ENCODE measurements at places on chromosomes 11 and 22.

- no peak for DNase-seq
Observed at GRCh38 chr22:19689408-19689807, 24.9 kb upstream of the SEPTIN5 start.

GRCh38 chr22:28075358-28075981, 156.4 kb upstream of the PITPNB start:
- DNase-seq: peak; percentile 92

DNA sequence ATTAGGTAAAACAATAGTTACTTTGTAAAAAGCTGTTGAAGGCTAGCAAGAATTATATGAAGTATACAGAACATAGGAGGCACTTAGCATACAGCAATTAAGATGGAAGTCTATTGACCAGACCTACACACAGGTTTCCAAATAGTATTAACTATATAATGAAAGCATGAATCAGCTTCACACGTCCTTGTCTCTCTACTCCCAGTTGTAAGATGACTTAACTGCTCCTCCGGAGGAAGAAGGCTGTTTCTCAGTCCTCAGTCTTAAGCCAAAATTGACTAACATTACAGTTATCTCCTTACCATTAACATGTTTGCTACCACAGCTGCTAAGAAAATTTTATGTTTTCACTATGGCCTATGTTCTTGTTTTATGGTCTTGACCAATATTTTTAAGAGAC, 24.7 kb downstream of the SIK3 start:
- no peak for DNase-seq

DNA sequence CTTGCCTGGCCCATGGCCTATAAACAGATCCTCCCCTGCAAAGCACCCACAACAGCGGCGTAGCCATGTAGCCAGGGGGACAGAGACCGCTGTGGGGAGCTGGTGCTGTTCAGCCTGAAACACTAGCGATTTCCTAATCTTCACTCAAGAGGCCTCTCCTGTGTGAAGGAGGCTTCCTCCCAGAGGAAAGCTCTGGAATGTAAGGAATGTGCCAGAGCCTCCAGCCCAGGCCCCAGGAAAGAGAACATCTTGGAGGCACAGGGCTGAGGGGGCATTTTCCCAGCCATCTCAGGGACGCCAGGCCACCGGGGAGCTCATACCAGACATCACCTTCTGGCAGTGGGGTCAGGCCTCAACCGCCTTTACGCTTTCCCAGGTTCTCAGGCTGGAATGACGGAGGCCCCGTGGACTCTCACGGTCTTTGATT, 24.0 kb downstream of the MIAT start:
- peak; percentile 88 for DNase-seq

DNA sequence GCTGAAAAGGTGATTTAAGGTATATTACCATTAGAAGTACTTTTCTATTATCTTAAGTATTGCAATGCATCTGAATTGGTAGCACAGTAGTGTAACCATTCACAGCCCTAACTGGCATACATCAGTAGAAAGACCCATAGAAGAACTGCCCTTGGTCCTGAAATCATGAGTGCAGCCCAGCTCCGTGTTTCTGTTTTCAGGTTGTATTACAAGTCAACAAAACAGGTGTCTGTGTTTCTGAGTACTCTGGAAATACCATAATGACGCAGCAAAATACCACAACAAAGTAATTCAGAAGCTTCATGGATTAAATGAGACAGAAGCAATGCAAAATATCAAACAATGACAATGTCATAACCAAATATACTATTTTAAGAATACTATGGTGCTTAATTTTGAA, 226.3 kb downstream of the OPCML start:
- DNase-seq: no peak

DNA sequence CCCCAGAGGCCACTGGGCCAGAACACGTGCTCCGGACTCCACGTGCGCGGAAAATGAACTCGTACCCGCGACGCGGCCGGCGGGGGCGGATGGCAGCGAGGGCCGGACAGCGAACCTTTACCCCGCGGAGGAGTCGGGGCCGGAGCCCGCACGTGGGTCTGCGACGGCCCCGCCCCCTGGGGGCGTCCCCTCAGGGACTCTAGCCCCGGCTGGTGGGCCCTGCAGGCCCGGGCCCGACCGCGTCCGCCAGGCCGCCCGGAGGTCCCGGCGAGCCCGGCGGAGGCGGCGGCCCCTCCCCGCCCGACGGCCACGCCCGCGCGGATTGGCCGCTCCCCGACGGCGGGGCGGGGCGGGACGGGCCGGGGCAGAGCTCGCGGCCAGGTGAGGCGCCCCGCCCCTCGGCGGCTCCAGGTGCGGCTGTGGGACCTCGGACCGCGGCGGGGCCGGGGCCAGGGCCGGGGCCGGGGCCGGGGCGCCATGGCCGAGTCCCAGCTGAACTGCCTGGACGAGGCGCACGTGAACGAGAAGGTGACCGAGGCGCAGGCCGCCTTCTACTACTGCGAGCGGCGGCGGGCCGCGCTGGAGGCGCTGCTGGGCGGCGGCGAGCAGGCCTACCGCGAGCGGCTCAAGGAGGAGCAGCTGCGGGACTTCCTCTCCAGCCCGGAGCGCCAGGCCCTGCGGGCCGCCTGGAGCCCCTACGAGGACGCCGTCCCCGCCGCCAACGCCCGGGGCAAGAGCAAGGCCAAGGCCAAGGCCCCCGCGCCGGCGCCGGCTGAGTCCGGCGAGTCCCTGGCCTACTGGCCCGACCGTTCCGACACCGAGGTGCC, at the start of gene FAM83F:
Gene FAM83F (plus strand): TSS at position 389 of the 827 bp plus-strand sequence. CDS start 89 bp downstream, at position 478.
- DNase-seq: no peak

GRCh38 chr22:37260901-37261336, 16.9 kb upstream of the RAC2 start:
- DNase-seq: peak; percentile 49

DNA sequence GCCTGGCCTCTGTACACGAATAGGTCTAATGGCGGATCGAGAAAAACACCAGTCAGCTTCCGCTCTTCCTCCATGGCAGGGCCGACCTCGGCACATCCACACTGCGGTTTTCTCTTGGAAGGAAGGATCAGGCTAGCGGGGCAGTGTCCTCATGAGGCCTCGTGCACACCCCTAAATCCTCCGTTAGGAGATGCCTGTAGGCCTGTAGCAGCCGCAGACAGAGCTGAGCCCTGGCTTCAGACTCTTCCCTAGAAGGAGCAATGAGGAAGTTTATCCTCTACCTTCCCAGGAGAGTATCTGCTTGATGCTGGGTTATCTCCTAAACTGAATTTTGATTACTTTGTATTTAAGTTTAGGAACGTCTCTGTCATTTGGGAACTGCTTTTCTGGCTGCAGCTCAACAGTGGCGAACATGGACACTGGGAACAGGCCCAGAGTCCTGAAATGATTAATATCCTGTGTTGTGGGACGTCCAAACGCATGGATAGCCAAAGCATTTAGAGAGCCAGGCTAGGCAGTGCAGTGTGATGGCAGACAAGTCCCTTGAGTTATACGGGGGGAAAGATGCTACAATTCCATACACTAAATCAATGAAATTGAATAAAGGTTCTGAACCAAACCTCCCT, 16.5 kb upstream of the BMAL1 start:
- DNase-seq: peak; percentile 35

DNA sequence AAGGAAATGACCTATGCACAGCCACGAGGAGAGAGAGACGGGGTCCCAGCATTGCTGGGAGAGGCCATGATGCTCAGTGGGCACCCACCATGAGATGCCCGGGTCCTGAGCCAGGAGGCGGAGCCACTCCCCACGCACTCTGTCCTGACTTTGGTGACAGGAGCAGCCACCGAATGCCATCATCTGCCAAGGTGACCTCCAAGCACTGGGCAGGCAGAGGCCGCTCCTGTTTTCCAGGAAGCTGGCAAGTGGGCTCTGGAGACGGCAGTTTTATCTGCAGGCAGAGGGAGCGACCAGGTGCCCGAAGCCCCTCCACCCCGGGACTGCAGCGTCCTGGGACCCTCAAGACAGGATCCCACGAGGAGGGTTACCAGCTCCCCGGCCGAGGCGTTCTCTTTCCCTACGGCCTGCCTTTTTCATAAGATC, 453.9 kb downstream of the BRD1 start:
- DNase-seq: no peak

DNA sequence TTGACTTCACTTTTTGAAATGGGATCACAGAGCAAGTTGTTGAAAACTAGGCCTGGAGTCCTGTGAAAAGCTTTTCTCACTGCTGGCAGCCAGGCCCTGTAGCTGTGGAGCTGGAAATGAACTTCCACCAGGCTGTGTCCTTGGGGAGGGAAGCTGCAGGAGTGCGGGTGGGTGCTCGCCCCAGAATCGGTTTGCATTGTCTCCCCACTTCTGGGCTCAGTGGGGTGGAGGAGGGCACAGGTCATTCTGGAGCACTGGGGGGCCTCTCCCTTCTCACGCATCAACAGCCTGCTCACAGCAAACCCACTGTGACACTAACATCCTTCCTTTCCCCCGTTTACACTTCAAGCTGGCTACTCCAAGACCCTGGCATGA, 15.2 kb downstream of the GLB1L2 start:
- DNase-seq: no peak

DNA sequence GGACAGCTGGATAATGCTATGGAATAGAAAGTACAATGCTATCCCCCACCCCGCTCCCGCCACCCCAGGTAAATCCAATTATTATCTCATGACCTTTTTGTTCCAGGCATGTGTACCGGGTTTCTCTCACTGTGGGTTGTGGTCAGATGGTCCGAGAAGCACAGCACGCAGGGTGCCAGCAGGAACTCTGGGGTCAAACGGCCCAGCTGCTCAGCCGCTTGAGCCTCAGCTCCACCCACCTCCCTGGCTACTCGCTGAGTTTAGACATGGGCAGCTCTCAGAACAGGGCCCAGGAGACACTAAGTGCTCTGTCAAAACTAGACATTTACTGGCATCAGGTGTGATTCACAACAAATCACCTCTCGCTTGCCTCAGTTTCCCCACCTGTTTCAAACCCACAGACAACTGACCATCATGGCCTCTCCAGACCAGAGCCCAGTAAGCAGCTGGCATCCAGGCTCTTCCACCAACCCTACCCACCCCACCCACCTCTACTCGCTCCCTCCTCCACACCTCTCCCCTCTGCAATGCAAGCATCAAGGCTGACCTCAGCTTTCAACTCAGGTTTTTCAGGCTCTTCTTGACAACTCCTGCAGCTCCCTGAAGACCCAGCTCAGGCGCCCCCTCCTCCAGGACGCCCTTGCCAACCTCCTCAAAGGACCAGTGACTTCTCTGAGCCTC, 13.0 kb upstream of the MFNG start:
- no peak for DNase-seq

- DNase-seq: peak; percentile 76
Observed at GRCh38 chr22:31192513-31192912, 19.6 kb upstream of the LIMK2 start.

- no peak for DNase-seq
Observed at GRCh38 chr11:34893416-34893815, 22.8 kb downstream of the APIP start.

- no peak for DNase-seq
Observed at GRCh38 chr11:80122211-80122610, 681.4 kb upstream of the TENM4 start.

- no peak for DNase-seq
Observed at GRCh38 chr22:20153945-20154344, 3.1 kb upstream of the CCDC188 start.

DNA sequence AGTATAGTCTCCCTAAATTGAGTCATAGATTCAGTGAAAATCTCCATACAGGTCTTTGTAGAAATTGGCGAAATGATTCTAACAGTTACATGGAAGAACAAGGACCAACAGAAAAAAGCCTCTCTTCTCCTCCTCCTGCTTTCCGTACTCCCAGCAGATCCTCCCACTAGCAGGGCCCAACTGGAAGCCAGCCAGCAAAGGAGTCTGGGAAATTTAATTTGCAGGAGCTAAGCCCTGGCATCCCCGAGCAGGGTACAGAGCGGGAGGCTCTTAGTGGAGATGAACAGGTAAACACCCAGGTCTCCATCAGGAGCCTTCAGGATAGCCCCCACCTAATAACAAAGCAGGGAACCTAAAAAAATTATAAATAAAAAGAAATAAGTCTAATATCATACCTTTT, 1473.8 kb downstream of the TBC1D22A start:
- DNase-seq: no peak

GRCh38 chr11:69445131-69445470, 36.4 kb upstream of the LINC01488 start:
- no peak for DNase-seq

DNA sequence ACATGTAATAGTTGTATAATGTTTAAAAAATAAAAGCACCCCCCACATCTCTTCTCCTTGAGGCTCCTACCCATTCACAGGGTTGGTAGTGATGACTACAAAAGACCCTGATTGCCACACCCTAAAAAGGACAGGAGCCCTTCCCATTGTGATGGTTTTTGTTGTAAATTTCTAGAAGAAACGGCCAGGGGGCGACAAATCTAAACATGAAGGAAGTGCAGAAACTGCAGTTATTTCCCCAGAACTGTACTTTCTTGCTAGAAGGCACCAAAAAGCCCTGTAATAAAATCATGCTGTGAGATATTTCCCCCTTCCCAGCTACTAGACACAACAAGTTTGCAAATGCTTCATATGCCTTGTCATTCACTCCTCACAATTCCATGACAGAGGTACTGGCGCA, 10.8 kb downstream of the PRR5L start:
- peak; percentile 50 for DNase-seq

DNA sequence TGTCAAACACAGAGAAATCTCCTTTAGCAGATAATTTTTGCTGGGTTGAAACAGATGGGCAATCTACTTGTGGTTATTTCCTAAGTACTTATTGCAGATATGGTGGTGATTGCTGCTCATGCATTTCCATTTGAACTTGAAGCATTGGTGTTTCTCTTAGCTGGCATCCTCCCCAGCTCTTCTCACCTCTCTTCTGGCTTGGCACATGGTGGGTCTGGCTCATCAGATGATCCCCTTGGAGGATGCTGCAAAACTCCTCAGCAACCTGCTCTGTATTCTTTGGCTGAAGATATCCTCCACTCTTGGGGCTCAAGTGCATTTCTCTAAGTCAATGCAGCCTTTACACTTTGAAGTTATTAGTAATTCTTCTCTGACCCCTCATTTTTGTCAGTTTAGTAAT, 87.3 kb upstream of the MYO18B start:
- no peak for DNase-seq

- DNase-seq: no peak
Observed at GRCh38 chr11:8259306-8259959, 4.2 kb downstream of the LMO1 start.

- no peak for DNase-seq
Observed at GRCh38 chr11:1140642-1141490, 16.9 kb upstream of the MUC5AC start.

GRCh38 chr22:33539902-33540751, 380.1 kb downstream of the LARGE1 start:
- no peak for DNase-seq

GRCh38 chr11:71977090-71977489, 21.6 kb upstream of the IL18BP start:
- DNase-seq: no peak
